ENCODE measurements at places on chromosomes 4 and X.

DNA sequence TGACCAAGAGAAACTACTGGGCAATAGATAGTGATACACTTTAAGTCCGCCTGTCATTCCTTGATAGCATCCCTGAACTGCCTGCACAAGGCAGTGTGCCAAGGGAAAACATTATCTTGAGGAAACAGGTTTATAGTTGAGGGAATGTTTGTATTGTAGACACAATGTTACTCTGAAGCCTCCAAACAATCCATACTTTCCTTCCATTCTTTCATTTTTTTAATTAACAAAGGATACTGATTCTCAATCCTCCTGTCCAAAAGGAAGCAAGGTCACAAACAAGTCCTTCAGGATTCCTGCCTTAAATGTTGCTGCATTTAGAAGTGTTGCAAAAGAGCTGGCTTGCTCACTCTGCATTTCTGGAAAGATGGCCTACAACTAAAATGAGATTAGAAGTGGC is 61.7 kb upstream of the PRSS48 start:
- no peak for DNase-seq

DNA sequence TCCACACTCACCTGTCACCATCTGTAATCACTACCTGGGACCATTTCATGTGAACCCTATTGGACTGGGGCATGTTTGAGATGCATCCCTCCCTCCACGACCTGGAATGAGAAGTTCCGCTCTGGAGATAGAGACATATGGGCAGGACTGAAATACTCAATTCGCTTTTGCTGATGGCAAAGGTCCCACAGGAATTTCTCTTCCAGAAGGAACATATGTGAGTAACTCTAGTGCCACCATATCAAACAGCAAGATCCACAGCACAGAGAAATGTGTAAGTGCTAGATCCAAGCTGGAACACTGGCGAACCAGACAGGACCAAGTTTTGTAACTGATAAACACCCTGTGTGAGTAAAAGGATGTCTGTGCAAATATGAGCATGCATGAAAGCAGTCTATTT is 43.9 kb downstream of the SEL1L3 start:
- no peak for DNase-seq

GRCh38 chrX:123771449-123772064 is 38.7 kb upstream of the THOC2 start:
- no peak for DNase-seq

GRCh38 chr4:67035501-67035900 is 509.8 kb downstream of the CENPC start:
- no peak for DNase-seq

DNA sequence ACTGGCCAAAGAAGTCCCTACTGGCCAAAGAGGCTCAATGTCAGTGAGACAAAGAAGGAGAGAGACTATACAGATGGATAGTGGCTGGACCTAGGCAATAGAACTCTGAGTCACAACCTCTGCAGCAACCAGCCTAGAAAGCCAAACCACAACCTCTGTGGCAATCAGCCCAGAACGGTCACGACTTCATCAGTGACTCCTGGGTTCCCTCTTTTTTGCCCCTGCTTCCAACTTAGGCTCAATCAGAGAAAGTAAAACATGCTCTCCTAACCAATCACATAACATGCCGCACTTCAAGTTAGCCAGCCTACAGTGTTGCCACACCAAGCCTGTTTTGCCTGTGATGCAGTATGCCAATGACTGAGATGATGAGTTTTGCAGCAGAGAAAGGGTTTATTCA is 203.4 kb downstream of the ANAPC10 start:
- no peak for DNase-seq

DNA sequence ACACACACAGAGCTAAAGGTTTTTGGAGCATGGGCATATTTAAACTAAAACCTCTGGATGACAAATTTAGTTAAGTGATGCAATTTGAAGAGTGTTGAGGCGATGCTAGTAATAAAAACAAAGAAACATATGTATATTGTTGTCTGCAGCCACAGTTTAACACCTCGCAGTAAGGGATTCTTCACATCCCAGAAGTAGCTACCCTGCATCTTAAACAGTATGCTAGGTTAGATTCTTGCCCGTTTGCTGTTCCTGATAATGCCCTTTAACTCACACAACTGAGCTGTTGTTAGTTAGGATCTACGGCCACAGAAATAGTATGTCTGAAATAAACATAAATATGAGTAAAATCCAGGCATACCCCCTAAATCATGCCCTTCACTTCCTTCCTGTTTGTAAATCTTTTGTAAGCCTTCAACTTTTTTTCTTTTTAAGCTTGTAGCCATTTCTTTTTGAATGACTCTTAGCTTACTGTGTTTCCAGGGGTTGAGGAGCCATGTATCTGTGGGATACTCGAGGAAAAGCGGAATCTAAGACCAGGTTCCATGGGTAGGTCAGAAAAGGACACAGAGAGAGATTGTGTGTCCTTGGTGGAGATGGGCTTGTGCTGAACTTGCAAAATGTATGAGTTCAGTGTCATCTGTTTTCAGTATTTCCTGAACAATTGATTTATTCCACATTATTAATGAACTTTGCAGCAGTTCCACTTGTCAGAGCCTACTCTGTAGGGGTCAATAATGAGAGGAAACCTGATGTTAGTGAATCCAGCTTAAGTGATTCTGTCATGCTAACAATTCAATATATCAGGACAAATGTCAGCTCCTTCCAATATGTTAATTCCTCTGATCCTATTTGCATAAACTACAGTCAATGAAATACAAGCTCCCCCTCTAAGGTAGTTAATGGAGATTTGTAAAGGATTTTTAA is 349.6 kb downstream of the GPAT3 start:
- no peak for DNase-seq

GRCh38 chr4:7736436-7737267 is 203.0 kb downstream of the AFAP1 start:
- DNase-seq = no peak

DNA sequence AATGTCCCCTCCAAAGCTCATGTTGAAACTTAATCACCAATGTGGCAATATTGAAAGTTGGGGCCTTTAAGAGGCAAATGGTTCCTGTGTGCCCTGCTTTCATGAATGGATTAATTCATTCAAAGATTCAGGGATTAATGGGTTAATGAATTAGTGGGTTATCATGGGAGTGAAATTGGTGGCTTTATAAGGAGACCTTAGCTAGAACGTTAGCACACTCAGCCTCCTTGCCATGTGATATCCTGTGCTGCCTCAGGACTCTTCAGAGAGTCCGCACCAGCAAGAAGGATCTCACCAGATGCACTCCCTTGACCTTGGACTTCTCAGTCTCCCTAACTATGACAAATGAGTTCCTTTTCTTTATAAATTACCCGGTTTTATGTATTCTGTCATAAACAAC is 2.6 kb upstream of the WDR19 start:
- DNase-seq = no peak

DNA sequence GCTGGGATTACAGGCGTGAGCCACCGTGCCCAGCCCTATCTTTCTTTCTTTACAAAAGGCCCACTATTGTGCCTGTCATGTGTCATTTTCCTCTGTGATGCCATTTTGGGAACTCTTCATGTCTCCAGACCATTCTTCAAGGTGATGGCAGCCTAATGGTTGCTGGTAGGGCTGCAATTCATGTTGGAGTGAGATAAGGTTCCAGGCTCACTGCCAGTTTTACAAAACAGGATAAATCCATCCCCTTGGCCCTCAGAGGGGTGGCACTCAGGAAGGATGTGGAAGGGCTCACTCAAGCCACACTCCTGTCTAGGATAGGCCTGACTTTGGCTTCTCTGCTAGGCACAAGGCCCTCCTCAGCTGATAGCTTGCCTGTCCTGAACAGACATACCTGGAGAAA is 3.8 kb downstream of the TCEAL9 start:
- DNase-seq = no peak

DNA sequence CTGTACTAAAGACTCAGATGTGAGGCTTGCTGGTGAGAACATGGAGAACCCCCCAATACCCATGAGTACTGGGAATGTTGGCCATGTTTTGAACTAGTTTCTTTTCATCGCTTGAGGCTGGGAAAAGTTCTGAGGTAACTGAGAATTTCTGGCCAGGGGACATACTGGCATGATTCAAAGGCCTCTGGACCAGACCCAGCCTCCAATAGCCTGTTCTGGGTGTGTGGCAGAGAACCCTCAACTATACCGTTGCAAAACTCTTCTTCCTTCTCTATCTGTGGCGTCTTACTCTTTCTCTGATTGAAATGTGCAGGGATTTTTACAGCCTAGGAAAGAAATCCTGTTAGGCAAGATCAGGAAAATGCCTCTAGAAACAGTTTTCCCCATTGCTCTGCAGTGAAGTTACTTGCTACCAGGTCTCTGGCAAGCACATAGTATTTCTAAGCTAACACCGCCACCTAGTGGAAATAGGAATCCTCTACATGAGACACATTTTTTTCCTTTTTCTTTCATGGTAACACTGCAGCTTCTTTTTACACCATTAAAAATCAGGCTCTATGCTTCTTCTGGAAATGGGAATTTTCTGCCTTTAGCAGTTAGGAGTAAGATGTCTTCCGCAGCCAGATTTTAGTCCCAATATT is 170.7 kb upstream of the ZCCHC13 start:
- peak; percentile 17 for DNase-seq

GRCh38 chr4:59570860-59571476 is 1629.2 kb upstream of the ADGRL3 start:
- no peak for DNase-seq

GRCh38 chr4:110988722-110989121 is 365.8 kb upstream of the PITX2 start:
- no peak for DNase-seq

DNA sequence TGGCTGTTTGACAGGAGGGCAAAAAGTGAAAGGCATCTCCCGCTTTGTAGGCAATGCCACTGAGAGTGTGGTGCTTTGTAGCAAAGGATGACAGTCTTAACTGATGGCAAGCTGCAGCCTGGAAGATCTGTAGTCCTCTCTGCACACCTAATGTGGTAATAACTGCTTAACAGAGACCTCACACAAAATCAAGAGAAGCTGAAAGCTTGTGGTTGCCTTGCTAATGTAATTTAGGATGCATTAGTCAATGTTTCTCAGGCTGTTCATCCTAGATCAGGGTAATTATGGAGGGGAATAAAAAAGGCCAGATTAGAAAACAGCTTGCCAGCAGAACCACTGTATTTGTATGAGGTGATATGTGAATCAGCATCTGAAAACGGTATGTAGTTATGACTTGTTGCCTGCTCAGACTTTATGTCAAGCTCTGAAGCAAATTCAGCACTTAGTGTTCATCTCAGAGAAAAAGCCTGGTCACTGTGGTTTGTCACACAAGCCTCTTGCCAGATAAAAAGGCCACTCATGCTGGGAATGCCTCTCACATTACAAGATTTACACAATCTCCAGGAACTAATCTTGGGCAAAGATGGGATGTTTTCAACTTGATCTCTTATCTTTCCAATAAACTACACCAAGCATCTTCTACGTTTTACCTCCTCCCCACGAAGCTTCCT is 130.8 kb downstream of the ENOX2 start:
- DNase-seq = no peak

DNA sequence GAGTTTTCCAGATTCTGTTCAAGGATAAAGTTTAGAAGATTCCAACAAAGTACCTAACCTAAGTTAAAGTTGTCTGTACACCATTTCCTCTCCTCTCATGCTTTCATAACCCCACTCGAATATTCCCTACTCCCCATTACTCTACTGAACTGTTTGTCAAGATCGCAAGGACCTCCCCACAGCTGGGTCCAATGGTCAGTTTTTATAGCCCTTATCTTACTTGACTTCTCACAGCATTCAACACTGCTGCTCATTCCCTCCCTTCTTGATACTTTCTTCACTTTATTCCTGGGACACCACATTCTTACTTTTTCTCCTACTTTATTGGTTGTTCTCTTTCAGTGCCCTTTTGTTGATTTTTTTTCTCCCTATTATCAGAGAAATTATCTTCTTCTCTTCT is 30.9 kb downstream of the QDPR start:
- DNase-seq = no peak

- no peak for DNase-seq
Observed at GRCh38 chrX:121585626-121586025, 538.2 kb downstream of the GLUD2 start.

GRCh38 chrX:133838761-133839676 is 146.4 kb downstream of the GPC3 start:
- no peak for DNase-seq

- no peak for DNase-seq
Observed at GRCh38 chrX:124127496-124127895, 166.0 kb downstream of the STAG2 start.

- DNase-seq = no peak
Observed at GRCh38 chrX:21972721-21973120, 32.2 kb downstream of the SMS start.

GRCh38 chr4:154942176-154942575 is 161.1 kb downstream of the RBM46 start:
- DNase-seq = no peak

GRCh38 chr4:157043131-157043530 is 32.8 kb upstream of the GLRB start:
- no peak for DNase-seq
